NCI-H1436 treated with DMSO at 0.1 percent for 48 hours (cell line): ENCODE measurements at places on chromosomes 2 and 18.

GRCh38 chr2:114550895-114551793 lies 108.7 kb downstream of the DPP10 start:
- no peak for DNase-seq

GRCh38 chr2:67565262-67565661 lies 168.1 kb downstream of the ETAA1 start:
- DNase-seq: no peak

- DNase-seq: no peak
These were observed 240.4 kb downstream of the PLCL1 start for GRCh38 chr2:198044777-198045176.

- DNase-seq: no peak
These were observed 65.9 kb upstream of the FAM98A start for GRCh38 chr2:33665039-33665438.

GRCh38 chr2:58099096-58099769 lies 52.6 kb downstream of the VRK2 start:
- no peak for DNase-seq

DNA sequence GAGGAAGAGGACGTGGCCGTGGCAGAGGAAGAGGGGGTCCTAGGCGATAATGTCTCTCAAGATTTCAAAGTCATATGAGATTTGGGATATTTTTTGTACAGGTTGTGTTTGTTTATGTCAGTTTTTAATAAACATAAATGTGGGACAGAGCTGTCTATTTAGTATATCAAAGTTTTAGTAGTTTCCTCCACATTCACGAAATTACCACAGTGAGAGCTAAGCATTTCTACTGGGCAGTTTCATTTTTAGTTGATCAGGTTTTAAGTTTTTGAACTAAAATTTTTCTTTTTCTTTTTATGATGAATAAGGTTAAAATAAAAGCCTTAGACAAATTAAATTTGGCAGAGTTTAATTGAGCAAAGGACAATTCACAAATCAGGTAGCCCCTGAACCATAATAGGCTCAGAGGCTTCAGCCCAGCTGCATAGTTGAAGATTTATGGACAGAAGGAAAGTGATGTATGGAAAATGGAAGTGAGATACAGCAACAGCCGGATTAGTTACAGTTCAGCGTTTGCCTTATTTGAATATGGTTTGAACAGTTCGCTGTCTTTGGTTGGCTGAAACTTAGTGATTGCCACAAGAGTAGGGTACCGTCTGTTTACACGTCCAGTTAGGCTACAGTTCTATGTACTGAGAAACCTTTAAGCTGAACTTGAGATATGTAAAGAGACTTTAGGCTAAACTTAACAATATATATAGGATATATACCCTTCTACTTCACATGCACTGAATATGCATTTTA lies 17.1 kb downstream of the SNRPD1 start:
- no peak for DNase-seq

DNA sequence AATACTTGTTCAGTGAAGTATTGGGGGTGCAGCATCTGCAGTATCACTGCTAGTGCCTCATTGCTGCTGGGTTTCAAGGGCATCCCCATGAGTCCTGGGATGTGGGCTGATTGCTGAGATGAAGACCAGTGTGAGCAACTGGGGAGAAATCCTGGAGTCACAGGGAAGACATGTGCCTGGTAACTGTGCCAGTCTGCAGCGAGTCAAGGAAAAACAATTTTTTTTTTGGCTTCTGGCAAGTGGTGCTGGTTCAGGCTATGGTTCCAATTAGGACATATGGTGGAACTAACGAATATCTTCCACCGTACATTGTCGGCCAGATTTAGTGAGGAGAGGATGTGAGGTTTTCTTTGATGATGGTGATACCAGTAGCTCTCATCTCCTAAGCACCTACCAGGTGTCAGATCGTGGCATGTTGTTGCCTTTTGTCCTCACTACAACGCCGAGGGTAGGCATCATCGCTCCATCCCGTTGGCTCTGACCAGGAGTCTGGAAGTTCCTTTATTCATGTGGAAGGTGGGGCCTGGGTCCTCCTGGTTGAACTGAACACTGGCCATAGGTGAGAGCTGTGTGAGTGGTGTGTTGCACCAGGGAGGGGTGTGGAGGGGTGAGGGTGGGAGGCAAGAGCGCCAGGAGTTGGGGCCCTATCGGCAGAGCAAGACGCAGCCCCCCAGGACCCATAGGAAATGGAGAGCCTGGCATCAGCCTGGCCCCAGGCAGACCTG lies 118.0 kb upstream of the HS6ST1 start:
- DNase-seq: no peak

DNA sequence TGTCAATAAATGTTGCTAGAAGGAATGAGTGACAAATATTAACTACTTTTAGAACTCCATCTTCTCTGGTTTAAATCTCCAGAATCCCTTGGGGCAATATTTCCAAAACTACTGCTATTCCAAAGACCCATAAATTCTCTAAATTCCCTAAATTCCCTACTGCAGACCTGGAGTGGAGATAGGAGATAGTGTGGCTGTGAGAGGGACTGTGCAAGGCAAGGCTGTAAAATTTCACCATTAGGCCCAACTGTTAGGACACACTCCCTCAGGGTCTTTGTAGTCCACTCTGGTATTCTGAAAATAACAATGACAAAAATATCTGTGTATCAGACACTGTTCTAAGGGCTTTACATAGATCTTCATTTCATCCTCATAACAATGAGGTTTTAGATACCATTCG lies 67.9 kb downstream of the MYL12B start:
- DNase-seq: no peak
